ENCODE measurements at places on chromosomes 4 and X.

GRCh38 chr4:2591189-2591588 lies 54.7 kb downstream of the FAM193A start:
- DNase-seq, result no peak

DNA sequence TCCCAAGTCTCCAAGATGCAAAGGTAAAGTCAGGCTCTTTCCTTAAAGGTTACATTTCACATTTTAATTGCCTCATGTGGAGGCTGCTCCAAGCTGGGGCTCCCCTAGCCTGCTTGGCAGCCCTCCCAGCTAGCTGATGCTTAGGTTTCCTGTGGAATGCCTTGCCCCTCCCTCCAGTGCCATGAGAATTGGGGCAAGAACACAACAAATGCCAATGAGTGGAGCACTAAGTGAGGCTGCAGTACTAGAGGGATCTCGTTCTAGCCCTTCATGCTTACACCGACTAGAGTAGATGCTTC lies 597.7 kb downstream of the MID1IP1 start:
- no peak for DNase-seq

DNA sequence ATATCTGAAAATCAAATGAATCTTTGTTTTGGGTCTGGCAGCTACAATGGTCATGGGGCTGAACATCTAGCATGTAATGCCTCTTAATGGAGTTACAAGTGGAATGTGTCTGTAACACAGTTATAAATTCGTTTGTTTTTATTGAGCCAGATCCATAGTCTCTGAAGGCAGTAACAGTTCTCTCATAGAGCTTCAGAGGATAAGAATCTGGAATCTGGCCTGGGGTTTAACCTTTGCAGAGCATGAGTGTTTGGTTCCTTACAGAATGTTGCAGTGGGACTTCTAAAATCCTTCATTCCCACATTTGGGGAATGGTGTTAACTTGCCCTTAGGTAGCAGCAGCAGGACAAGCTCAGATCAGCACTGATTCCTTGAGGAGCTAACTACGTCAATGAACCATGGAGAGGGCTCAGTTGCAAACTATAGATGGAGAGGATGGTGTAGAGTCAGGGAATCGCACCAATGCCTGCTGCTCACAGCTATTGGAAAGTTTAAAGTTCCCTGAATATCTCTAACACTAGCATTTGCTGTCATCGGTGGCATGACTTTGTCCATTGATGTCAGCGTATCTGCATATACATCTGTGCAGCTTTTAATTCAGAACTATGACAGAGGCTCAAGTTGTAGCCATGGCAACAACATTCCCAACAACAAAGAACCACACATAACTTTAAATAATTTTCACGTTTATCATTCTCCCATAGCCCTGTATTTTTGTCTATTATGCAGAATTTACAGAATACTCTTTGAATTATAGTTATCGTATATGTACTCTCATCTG lies 72.2 kb downstream of the RASGEF1B start:
- DNase-seq, result no peak

GRCh38 chr4:71411981-71412380 lies 73.2 kb downstream of the SLC4A4 start:
- no peak for DNase-seq

DNA sequence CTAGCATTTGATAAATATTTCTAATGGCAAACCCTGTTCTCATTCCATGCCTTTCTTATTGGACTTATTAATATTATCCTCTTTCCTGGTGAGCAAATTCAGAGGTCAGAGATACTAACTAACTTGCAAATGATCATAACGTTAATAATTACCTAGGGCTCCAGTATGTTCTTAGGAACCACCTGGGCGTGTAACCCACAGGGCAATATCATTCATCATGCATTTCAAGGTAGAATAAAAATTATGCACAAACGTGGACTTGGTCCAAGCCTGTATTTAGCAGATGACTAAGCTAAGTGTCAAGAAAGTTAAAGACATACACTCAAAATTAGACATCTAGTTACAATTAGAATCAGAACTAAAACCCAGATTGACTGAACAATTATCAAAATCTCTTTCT lies 850.1 kb downstream of the TRIML1 start:
- DNase-seq, result no peak

All from stimulated activated CD4-positive, alpha-beta T cell treated with anti-CD3 and anti-CD28 coated beads, TNF-alpha, amount 100 ng/mL, for 24 hours (primary cell).